GM20000 (cell line): ENCODE measurements at places on chromosomes 11 and 22.

GRCh38 chr11:76635991-76636738 is 34.4 kb downstream of the LRRC32 start:
- DNase-seq, result no peak

DNA sequence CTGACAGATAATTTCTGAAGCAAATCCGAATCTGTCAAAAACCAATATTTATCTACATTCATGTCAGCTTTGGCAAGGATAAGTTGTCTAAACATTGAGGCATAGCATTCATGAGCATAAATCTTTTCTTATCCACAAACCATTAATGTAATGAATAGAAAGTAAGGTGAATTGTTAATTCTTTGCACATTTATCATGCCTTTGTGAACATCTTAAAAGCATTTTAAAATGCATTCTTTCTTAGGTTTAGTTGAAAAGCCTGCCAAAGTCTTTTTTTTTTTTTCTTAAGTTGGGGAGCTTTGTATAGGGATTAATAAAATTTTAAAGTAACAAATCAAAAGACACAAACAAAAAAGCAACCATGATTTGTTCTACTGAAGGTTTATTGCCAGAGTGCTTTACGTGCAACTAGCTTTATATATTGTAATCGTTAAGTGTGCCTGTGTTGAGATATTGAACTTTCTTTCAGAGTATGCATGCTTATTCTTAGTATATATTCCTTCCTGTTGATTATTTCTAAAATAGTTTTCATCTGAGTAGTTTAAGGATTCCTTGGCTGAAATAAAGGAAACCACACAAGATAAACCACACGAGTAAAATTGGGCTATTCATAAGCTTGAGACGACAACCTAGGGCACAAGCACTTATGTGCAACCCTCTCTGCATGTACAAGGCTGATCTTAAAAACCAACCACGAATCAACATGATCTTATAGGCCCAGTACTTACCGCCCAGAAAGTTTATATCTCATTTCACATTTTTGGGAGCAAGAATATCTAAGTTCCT is 1110.9 kb upstream of the CNTN5 start:
- no peak for DNase-seq

DNA sequence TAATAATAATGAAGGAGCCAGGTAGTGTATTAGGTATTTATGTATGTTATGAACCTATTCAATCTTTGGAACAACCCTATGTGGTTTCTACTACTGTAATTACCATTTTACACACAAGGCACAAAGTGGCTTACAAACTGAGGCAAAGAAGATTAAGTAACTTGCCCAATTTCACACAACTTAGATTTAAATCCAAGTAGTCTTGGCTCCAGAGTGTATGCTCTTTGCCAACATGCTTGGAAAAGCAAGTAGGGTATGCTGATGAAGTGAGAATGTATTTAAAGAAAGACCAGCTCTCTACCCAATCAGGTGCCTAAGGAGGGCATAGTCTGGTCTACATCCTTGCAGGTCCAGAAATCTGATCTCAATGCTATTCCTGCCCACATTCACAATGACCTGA is 463.2 kb downstream of the METTL15 start:
- DNase-seq, result no peak

- peak; percentile 59 for DNase-seq
Observed at GRCh38 chr11:62593434-62594044, 2.2 kb upstream of the TUT1 start.

GRCh38 chr11:6650980-6651379 is 4.6 kb downstream of the DCHS1 start:
- DNase-seq, result no peak

GRCh38 chr11:12434325-12434654 is 56.9 kb downstream of the PARVA start:
- DNase-seq, result no peak

DNA sequence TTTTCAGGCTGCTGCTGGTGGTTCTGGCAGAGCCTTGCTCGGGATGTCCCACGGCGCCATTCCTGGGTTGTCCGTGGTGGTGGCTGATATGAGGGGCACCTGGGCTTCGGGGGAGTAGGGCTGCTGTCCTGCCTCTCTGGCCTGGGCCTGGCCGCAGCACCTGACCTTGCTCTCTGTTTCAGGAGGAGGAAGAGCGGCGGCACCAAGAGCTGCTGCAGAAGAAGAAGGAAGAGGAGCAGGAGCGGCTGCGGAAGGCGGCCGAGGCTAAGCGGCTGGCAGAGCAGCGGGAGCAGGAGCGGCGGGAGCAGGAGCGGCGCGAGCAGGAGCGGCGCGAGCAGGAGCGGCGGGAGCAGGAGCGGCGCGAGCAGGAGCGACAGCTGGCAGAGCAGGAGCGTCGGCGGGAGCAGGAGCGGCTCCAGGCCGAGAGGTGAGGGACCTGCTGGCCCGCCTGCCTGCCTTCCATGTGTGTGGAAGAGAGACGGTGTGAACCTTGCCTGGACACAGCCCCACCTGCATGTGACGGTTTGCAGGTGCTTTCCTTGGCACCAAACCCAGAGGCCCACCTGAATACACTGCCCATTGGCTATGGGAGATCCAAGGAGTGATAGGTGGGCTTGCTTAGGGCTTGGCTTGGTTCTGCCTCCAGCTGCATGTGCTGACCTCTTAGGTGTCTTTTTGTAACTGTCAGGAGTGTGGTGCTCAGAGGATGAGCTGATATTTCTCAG is 22.8 kb downstream of the INCENP start:
- DNase-seq, result no peak

GRCh38 chr11:75384438-75385080 is 14.8 kb upstream of the RPS3 start:
- peak; percentile 87 for DNase-seq

- DNase-seq, result no peak
Observed at GRCh38 chr22:23117891-23118646, 23.7 kb downstream of the RSPH14 start.

- DNase-seq, result no peak
Observed at GRCh38 chr11:3674189-3674588, 3.0 kb upstream of the CHRNA10 start.

DNA sequence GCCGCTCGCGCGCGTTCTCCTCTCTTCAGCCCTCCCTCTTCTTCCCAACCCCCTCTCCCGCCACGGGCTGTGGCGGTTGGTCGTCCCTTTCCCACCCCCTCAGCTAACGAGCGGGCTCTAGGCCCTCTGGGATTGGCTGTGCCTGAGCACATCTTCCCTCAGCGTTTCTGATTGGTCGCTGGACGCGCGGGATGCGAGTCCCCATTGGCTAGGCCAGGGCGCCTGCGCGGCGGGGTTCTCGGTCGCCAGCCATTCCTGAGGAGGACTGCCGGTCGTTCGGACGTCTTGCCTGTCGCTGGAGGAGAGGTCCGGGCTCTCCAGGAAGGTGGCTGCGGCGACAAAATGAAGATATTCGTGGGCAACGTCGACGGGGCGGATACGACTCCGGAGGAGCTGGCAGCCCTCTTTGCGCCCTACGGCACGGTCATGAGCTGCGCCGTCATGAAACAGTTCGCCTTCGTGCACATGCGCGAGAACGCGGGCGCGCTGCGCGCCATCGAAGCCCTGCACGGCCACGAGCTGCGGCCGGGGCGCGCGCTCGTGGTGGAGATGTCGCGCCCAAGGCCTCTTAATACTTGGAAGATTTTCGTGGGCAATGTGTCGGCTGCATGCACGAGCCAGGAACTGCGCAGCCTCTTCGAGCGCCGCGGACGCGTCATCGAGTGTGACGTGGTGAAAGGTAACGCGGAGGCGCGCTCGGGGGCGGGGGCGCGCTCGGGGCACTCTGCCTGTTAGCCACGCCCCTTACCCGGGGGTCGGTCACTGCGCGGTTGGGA is at the start of gene RBM14:
RBM14 (plus strand) TSS at position 252 of the 776 bp plus-strand sequence; CDS start at position 343, 91 bp downstream.
- DNase-seq, result peak; percentile 99

GRCh38 chr22:24990344-24990905 is 37.9 kb downstream of the KIAA1671 start:
- no peak for DNase-seq

DNA sequence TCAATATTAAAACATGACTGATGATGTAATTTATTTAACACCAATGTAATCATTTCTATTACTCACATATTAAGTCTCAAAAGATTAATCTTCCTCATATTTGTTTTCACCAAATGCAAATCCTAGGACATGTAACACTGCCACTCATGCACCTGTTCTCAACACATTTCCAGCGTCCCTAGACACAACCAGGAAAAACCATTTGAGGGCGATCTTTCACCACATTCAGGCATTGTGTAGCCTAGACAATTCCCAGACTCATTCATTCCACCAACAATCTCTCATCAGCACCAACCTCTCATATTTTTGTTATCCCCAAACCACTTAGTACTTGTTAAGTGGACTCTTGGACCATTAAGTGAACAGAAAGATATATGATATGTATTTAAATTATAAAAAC is 66.1 kb downstream of the SLC36A4 start:
- DNase-seq, result no peak

GRCh38 chr11:104161751-104162450 is 2.0 kb downstream of the PDGFD start:
- no peak for DNase-seq

DNA sequence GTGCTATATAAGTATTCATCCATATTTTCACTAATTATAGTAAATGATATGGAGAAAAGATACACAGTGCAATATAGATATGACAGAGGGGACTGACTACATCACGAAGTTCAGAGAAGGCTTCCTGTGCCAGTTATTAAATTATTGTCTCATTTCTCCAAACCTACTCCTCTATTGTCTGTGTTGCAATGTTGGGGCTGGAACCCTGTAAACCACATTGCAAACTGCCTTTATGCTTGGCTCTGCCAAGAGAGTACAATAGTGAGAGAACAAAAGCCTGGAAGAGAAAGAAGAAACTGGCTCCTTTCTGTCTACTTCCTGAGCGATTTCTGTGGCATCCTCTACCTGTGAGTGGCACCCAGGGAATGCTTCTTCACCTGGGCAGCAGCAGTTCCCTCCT is 46.4 kb downstream of the ME3 start:
- no peak for DNase-seq

- no peak for DNase-seq
Observed at GRCh38 chr11:10597877-10598351, 29.4 kb upstream of the LYVE1 start.

DNA sequence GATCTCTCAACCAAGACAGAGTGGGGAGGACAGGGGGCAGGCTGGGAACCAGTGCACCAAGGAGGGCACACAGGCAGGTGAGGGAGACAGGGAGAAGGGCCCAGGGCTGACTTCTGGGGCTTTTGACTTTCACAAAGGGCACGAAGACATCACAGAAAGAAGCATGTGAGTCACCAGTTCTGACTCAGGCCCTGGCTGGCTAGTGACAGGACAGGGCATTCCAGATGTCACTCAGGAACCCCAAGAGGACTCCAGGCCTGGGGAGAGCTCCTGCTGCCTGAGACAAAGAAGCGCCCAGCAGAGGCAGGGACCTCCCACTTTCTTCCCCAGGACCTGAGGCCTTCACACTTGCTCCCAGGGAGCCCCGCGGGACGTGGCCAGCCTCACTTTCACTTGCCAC is 497.2 kb downstream of the BUD13 start:
- no peak for DNase-seq

DNA sequence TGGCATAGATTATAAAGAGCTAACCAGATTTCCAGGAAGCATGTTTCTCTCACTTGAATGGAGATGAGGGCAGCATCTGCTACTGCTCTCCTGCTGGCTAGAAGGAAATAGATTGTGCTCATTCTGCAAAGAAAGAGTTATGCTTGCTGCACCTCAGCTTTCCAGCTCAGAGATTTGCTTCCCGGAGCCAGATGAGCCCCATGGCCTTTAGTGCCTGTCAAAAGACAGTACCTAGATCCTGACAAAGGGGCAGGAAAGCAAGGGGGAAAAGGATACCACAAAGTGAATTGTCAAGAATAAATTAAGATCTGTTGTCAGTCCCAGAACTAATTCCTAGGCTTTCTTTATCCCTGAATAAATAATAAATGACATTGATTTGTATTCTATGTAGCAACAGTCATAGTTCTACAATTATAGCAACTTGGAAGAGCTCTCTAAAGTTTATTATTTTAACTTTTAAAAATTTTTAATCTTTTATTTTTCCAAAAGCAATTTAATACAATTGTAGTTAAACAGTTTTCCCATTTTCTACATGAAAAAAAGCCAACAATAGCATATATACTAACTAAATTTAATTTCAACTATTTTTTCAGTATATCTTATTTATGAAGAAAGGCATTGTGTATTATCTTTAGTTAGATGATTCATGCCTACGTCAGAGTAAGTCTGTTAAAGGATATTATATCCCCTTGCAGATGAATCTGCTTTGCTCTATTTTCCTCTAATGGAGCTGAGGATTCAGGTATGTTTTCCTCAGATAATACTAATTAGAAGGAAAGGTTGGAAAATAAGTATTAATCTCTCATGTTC is 306.1 kb upstream of the DDI1 start:
- no peak for DNase-seq

DNA sequence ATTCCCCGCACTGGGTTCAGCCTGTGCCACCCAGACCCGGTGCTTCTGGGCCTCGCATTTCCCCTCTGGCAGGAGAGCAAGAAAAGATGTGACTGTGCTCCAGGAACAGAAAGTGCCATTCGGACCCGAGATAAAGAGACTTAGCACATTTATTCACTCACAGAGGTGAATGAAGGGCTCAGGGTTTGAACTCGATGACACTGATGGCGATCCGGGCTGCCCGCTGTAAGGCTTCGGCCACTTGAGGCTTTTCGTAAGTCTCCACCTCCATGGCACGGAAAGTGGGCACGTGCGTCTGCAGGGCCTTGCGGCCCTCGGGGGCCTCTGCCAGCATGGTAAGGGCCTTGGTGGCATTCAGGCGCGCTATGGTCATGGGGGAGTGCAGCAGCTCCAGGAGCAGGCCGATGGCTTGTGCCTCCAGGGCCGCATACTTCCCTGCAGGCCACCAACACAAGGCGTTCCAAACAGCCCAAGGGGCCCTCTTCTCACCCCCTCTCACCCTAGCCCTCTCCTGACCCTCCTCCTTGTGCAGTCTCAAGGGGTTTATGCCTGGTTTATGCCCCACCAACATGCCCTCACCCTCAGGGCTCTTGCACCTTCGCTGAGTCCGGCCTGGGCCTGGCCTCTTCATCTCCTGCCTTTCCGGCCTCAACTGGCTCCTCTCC is 10.9 kb upstream of the GNAZ start:
- no peak for DNase-seq

DNA sequence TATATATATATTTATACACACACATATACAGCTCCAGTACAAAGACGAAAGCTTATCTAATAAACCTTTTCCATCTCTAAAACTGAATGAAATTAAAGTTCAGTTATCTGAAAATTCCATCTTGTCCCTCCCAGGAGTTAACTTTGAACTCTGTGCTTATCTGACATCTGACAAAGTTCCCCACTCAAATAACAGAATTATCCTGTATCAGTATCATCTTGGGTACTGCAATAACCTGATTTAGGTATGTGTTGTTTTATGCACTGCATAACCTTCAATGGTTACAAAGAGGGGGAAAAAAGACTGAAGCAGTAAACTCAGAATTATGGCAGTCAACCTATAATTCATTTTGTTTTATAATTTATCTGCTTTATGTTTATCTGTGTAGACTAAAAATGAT is 96.6 kb downstream of the SGSM3 start:
- no peak for DNase-seq

DNA sequence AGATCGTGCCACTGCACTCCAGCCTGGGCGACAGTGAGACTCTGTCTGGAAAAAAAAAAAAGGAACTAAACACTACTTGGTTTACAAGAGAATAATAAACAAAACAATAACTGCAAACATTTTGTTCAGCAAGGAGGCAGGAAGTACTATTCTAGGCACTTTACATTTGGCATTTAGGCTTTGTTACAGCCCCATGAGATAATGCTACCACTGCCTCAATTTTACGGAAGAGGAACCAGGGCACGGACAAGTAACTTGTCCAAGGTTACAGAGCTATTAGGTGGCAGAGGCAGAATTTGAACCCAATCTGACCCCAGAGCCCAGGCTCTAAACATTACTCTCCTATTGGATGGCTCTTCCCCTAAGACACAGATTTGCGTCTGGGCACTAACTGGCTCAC is 108.7 kb upstream of the AKIP1 start:
- DNase-seq, result no peak
